RKO (cell line): ENCODE measurements at places on chromosomes 5 and 9.

DNA sequence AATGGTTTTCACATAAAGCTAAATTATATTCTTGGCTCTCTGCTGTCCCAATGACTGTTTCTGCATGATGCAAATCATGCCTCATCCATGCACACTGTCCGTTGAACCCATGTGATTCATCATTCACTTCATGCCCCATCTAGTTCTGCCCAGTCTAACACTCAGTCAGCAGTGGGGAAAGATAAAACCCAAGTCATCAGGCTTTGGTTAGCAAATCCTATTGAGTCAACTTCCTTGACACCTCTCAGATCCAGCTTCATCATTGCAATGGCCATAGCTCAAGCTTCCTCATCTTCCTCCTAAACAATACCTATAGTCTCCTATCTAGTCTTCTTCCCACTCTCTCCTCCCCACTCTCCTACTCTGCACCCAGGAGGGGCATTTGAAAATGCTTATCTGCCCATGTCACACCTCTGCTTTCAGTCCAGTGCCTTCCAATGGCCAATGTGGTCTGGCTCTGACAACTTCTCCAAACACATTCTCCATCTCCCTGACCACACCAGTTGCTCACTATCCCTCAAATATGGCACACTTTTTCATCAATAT lies 266.0 kb upstream of the TRIM32 start:
- DNase-seq = peak; percentile 33

DNA sequence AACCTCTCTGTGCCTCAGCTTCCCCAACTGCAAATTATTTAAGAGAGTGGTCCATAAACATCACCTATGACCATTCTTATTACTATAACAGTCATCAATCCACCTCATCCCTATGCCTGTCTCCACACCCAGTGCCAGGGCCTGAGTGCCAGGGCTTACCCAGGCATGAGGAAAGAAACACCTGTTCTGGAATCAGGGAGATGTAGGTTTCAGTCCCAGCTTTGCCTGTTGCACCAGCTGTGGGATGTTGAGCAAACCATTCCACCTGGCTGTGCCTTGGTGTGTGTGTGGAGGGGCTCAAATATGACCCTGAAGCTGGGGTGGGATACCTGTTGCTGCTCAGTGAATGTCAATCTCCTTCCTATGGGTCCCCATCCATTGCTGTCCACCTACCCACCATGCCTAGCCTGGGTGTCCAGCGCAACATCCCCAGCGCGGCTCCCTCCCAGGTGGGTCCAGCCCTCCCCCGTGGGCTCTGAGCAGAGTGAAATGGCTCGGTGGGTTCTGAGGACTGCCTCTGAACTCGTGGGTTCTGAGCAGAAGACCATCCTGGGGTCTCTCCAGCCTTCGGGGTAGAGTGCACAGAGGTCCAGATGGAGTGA lies 16.3 kb downstream of the AKNA start:
- no peak for DNase-seq

DNA sequence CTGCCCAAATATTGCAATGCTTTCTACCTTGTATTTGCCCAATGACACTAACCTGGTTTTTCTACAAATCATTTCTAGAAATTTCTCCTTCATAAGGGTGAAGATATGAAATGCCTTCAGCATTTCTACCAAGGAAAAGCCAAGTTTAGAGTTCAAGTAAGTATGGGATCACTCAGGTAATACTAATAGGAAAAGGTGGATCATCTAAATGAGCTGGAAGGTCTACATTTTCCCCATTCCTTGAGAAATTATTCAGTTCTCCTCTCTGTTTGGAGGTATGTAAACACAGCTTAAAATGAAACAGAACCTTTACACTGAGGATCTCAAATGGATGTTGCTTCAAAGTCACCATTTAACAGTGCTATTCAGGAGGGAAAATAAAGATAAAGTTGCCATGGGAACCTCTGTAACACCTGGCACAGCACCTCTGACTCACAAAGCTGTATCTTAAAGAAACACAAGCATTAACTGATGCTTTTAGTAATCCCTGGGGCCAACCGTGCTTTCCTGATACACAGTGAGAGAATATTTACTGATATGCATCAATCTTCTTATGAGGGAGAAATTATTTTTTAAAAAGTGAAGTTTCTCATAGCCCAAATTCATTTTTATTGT lies 161.3 kb downstream of the DRD1 start:
- no peak for DNase-seq

- peak; percentile 11 for DNase-seq
Observed at GRCh38 chr5:131563434-131564228, 71.4 kb downstream of the RAPGEF6 start.

- no peak for DNase-seq
Observed at GRCh38 chr5:143217804-143218160, 185.7 kb downstream of the NR3C1 start.

GRCh38 chr5:131795879-131796792 lies 681 bp downstream of the FNIP1 start:
- DNase-seq = peak; percentile 45

GRCh38 chr5:158166424-158166823 lies 307.5 kb upstream of the CLINT1 start:
- no peak for DNase-seq

DNA sequence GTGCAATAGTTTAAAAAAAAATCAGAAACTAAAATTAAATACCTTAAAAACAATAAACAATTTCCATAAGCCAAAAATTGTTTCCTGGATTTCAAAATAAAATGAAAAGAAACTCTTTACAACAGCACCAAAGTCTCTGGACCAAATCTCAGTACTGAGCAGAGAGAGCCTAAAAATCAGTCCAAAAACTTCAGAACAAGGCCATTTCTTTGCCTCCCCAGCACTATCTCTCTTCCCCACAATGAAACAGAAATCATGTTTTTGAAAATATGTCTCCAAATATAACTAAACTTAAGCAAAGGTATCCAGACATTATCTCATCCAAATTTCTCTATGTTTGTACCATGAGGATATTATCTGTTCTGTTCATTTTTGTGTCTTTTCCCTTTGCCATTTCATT lies 1.0 kb downstream of the FREM1 start:
- DNase-seq = no peak
